ENCODE measurements at places on chromosomes 11 and 22. TPM values are rescaled to one million over a fixed set of nuclear protein-coding genes. Genes with fewer than 3 reads are reported as not detected.

The SSTR3 gene
- total RNA-seq: 5.8 TPM

The DGCR6 gene
- total RNA-seq: 1.8 TPM

- no peaks in the 10 kb centered on the region for H3K36me3 ChIP-seq
- no peak overlapping the region for H3K4me3 ChIP-seq
- H3K4me1 ChIP-seq: no peaks in the 10 kb centered on the region
- H3K27me3 ChIP-seq: no peaks in the 10 kb centered on the region
Observed at GRCh38 chr11:10941871-10942270, 84.0 kb upstream of the ZBED5 start.

DNA sequence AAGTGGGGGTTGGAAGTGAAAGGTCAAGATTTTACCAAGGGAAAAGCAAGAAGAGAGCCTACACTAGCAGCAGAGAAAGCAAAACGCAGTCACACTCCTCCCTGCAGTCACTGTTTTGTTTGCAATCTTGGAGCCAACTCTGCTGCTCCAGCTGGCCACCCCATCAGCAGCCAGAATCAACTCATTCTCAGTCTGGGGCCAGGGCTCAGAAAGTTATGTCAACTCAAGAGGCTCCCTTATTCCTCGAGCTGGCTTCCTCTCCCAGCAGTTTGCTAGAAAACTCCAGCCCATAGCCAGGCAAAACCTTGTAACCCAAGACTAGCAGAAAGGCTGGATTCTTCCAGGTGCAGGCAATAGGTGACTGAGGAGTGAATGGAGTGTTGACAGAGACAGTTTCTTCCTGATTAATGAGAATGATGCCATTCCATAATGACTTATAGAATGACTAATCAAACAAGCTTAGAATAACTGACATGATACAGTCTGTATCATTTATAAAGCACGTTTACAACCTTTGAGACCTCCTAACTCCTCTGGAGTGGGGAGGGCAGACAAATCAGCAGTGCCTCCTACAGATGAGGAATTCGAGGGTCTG, 53.4 kb downstream of the P4HA3 start:
- no peak overlapping the region for H3K4me3 ChIP-seq
- no peaks in the 10 kb centered on the region for H3K36me3 ChIP-seq
- H3K4me1 ChIP-seq: no peaks in the 10 kb centered on the region

DNA sequence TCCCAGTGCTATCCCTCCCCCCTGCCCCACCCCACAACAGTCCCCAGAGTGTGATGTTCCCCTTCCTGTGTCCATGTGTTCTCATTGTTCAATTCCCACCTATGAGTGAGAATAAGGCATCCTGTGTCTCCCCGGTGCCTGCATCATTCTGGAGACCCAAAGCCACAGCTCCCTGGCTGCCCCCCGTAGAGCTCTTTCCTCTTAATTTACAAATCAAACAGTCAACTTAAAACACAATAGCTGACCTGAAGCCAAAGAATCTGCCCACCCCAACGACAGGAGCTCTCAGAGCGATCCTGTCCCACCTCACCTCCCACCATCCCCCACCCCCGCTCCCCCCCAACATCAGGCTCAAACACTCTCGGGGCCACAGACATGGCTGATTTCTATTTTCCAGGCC, 558.3 kb downstream of the BRD1 start:
- H3K36me3 ChIP-seq: no peaks in the 10 kb centered on the region
- no peak overlapping the region for H3K4me3 ChIP-seq
- H3K27ac ChIP-seq: no peak overlapping the region
- no peak for DNase-seq
- no peaks in the 10 kb centered on the region for H3K4me1 ChIP-seq
- H3K27me3 ChIP-seq: no peaks in the 10 kb centered on the region

GRCh38 chr11:107157809-107158187, 139.5 kb upstream of the GUCY1A2 start:
- H3K36me3 ChIP-seq: no peaks in the 10 kb centered on the region
- no peak overlapping the region for H3K4me3 ChIP-seq
- no peaks in the 10 kb centered on the region for H3K27me3 ChIP-seq
- no peak overlapping the region for H3K27ac ChIP-seq

- H3K4me3 ChIP-seq: peak overlapping the region; percentile 73
- no peaks in the 10 kb centered on the region for H3K27me3 ChIP-seq
- H3K4me1 ChIP-seq: no peaks in the 10 kb centered on the region
Observed at GRCh38 chr22:19943082-19944026, 1.7 kb upstream of the TXNRD2 start.

DNA sequence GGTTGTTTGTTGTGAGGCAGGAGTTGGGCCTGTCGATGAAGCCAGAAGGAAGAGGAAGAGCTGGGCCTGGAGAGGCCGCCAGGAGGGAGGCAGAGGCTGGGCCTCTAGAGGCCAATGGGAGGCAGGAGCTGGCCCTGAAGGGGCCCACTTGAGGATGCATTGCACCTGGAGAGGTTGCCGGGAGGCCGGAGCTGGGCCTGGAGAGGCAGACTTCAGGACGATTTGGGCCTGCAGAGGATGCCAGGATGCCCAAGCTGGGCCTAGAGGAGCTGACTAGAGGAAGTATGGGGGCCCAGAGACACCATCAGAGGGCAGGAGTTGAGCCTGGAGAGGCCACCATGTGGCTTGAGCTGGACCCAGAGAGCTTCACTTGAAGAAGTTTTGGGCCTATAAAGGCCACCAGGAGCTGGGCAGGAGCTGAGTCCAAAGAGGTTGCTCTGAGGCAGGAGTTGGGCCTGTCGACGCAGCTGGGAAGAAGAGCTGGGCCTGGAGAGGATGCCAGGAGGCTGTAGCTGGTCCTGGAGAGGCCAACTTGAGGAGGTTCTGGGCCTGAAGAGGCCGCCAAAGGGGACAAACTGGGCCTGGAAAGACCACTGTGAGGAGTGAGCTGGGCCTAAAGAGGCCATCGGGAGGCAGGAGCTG, 39.0 kb downstream of the OR4C45 start:
- H3K27ac ChIP-seq: no peak overlapping the region
- no peaks in the 10 kb centered on the region for H3K4me1 ChIP-seq
- H3K27me3 ChIP-seq: no peaks in the 10 kb centered on the region
- H3K4me3 ChIP-seq: no peak overlapping the region
- no peak for DNase-seq
- no peaks in the 10 kb centered on the region for H3K36me3 ChIP-seq

GRCh38 chr22:24063361-24063760, 52.3 kb downstream of the CABIN1 start:
- no peak overlapping the region for H3K4me3 ChIP-seq
- H3K27me3 ChIP-seq: no peaks in the 10 kb centered on the region
- no peaks in the 10 kb centered on the region for H3K4me1 ChIP-seq
- H3K27ac ChIP-seq: no peak overlapping the region
- no peaks in the 10 kb centered on the region for H3K36me3 ChIP-seq

- no peaks in the 10 kb centered on the region for H3K4me1 ChIP-seq
- H3K4me3 ChIP-seq: no peak overlapping the region
- DNase-seq: no peak
- H3K36me3 ChIP-seq: no peaks in the 10 kb centered on the region
- no peaks in the 10 kb centered on the region for H3K27me3 ChIP-seq
Observed at GRCh38 chr11:132095230-132096131, 725.1 kb downstream of the NTM start.

GRCh38 chr11:40186437-40187263, 1272.8 kb downstream of the LRRC4C start:
- no peaks in the 10 kb centered on the region for H3K4me1 ChIP-seq
- H3K27me3 ChIP-seq: no peaks in the 10 kb centered on the region
- no peak overlapping the region for H3K4me3 ChIP-seq
- no peak overlapping the region for H3K27ac ChIP-seq

- H3K27me3 ChIP-seq: no peaks in the 10 kb centered on the region
- H3K4me3 ChIP-seq: no peak overlapping the region
- no peaks in the 10 kb centered on the region for H3K36me3 ChIP-seq
- DNase-seq: no peak
Observed at GRCh38 chr11:26719289-26719973, 2.4 kb downstream of the SLC5A12 start.

DNA sequence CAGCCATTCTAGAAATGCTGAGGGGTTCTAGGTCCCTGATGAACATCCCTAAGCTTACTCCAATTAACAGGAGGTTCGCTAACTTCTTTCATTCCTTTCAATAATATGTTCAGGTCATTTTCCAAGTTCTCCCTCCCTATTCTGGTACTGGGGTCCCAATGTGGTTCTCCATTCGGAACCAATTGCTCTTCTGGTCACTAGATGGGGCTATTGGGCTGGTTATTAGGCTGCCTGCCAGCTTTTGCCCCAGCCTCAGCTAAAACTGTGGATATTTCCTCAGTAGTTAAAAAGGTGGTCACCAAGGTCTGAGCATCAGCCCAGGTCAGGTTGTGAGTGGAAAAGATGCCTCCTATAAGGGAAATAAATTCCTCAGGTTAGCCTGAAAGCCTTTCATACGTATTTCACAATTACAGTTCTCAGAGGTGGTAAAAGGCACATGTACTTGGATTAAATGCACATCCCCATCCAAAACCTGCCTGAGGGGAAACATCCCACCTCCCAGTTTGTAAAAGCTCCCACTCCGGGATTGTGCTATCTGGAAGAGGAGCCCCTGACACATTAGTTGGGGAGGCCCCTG, 161.1 kb upstream of the CCDC179 start:
- H3K4me1 ChIP-seq: no peaks in the 10 kb centered on the region
- H3K27ac ChIP-seq: no peak overlapping the region
- H3K27me3 ChIP-seq: no peaks in the 10 kb centered on the region
- no peak overlapping the region for H3K4me3 ChIP-seq
- no peaks in the 10 kb centered on the region for H3K36me3 ChIP-seq
- DNase-seq: no peak

All from uterus (tissue), 4 donors.